ENCODE measurements at places on chromosomes 1 and 21.

DNA sequence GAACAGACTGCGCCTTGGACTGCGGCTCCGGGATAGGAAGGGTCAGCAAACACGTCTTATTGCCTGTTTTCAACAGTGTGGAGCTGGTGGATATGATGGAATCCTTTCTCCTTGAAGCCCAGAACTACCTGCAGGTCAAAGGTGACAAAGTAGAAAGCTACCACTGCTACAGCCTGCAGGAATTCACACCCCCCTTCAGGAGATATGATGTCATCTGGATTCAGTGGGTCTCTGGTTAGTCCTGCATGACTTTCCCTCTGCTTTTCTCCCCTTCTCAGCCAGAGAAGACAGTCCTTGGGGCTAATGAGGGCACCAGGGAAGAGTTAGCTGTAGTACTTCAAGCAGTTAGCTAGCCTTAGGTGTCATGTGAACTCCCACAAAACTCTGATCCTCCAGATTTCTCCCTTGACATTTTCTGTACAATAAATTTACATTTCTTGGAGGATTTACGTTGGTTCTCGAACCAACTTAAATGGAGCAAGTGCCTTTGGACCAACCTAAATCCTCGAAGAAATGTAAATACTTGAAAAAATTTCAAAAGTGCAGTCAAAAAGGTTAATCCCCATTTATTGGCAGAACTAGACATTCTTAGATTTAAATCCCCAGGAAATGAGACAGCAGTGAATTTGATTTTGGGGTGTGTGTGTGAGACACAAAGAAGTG, 20.9 kb downstream of the NTMT2 start:
- no peak for DNase-seq

DNA sequence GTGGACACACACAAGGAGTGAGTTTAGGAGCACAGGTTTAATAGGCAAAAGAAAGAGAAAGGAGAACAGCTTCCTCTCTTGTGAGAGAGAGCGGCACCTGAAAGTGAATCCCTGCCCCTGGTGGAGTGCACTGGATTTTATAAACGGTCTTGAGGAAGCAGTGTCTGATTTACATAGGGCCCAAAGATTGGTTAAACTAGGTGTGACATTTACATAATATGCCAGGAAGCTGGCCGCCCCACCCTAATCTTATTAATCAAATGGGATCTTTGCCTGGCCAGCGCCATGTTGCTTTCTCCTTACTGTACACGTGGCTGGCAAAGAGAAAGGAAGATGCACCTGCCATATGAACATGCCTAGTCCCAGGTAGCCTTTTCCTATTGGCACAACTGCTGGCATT, 38.7 kb downstream of the CFH start:
- no peak for DNase-seq

DNA sequence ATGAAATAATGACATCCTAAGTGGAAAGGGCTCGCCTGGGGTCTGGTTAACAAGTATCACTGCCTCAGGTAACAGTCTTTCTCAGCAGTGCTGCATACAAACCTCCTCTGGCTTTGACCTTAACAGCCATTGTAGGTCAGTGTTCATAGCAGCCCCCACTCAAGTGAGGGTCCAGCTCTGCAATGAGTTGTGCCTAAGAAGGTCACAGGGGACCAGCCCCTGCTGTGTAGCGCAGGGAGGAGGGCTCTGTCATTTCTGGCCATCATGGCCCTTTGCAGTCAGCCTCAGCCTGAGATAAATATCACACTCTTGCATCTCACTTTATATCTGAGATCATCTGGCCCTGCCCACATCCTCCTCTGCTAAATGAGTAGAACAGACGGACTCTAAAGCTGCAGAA, 18.1 kb upstream of the MYSM1 start:
- DNase-seq, result no peak

- no peak for DNase-seq
These were observed 54.7 kb downstream of the SLC66A1 start for GRCh38 chr1:19366599-19367536.

DNA sequence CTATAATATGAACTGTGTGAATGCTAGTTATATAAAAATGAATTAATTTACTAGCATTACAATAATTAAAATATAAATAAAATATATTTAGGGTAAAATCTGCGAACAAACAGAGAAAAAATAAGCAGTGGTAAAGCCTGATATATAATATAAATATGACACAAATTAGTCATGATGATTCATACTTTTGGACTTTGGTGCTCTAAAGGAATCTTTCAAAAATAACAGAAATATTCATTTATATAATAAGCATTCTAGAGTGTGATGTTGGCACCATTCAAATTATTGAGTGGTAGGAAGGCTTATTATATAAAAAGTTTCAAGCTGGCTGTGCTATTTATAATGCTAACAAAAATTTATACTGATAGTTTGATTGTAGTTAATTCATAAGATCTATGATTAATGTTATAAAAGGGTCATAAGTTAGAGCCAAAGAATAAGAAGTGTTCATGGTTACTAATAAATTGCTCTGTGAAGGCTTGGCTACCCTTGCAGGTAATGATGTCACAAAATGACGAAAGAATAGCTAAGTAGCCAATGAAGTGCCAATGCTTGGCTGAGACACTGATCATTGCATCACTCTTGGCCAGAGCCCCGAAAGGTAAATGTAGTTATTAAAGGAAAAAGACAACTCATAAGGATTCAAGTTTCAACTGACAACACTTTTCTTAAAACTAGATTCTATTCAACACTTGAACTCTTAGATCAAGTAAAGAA, 108.7 kb downstream of the USH2A start:
- DNase-seq, result no peak

DNA sequence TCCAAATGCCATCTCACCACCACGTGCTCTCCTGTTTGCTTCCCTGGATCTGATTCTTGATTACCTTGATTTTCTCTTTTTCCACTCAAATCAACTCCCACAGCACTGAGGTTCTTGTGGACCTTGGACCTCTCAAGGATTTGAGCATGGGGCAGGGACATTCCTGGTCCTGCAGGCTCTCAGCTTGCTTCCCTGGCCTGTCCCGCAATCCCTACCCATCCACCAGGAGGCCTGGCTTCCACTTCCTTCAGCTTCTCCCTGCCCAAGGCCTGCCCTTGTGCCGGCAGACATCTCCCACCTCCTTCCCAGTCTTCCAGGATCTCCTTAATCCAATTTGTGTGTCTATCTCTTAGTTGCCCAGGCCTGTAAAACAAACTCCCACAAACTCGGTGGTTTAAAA, 21.6 kb downstream of the PLA2G2A start:
- no peak for DNase-seq

GRCh38 chr21:44702111-44702972, 5.4 kb downstream of the KRTAP10-12 start:
- no peak for DNase-seq

DNA sequence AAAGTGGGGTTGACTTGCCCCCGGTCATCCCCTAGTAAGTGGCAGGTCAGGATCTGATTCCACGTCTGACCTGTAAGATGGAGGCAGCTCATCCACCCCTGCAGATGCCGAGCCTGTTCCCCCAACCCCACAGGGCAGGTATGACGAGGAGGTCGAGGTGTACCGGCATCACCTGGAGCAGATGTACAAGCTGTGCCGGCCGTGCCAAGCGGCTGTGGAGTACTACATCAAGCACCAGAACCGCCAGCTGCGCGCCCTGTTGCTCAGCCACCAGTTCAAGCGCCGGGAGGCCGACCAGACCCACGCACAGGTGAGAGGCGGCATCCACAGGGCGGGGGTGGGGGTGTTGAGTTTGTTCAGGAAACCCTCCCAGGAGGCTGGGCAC, 9.6 kb downstream of the TMEM201 start:
- no peak for DNase-seq

DNA sequence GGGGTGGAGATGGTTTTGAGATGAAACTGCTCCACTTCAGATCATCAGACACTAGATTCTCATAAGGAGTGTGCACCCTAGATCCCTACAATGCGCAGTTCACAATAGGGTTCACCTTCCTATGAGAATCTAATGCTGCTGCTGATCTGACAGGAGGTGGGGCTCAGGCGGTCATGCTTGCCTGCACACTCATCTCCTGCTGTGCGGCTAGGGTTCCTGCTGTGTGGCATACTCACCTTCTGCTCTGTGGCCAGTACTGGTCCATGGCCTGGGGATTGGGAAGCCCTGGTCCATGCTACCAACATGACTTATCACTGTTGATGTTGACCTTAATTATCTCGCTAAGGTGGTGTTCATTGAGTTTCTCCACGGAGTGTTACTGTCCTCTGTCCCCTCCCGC, 144.5 kb downstream of the NAV1 start:
- no peak for DNase-seq

DNA sequence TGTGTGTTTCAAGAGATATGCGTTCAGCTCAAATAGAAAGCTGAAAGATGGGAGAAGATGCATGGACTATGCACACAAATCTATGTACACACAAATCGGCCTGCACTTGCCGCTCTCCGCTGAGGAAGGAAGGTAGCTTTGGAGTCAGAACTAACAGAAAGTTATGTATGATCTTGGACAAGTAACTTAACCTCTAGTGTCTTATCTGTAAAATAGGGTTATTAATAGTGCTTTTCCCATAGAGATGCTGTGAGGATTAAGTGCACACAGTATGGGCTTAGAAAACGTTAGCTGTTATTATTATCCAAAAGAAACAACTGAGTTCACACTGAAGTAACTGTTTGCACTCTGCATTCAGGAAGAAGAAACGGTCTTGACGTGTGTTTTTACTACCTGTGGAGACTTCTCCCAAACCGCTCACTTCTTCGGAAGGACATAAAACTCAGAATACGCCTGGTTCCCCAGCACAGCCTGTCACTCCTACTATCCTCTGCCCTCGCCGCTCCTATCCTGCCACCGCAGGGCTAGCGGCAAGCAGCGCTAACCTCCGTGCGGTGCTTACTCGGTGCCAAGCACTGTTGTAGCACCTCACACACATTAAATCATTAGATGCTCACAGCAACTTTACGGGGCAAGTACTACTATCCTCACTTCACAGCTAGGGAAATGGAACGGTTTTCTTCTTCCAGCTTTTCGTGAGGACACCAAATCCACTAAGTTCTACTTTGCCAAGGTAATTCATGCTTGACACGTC, 1.3 kb downstream of the TGFBR3 start:
- peak; percentile 2 for DNase-seq

GRCh38 chr21:45176141-45176540, 101.8 kb downstream of the ADARB1 start:
- DNase-seq, result no peak

GRCh38 chr1:92899780-92900179, 61.5 kb downstream of the DIPK1A start:
- DNase-seq, result no peak

DNA sequence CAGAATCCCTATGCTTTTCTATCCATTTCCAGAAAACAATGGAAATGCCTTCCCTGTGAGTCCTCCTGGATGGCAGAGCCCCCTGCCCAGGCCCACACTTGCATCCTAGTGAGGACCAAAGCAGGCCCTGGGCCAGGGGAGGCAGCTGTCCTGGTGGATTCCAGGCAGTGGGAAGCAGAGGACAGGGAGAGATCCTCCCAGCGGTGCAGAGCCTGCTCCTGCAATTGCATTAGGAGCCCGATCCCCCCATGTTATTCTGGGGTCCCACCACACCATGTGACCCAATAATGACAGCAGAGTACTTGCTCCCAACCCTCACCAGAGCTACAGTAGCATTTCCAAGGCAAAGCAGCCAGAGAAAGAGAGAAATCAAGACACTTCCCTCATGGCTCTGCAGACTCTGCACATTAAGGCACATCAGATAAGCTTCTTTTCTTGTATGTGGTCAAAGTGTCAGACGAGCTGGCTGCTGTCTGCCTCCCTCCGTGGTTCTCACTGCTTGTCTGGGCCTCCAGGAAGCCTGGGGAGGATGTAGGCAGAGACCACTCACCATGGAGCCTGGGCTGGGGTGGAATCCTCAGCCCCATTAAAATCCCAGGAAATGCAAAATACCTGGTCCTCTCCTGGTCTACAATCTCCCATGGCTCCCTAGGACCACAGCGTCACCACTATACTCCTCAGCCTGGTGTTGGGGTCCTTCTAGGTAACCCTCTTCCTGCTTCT, 54.9 kb upstream of the RUNX3 start:
- DNase-seq, result no peak

DNA sequence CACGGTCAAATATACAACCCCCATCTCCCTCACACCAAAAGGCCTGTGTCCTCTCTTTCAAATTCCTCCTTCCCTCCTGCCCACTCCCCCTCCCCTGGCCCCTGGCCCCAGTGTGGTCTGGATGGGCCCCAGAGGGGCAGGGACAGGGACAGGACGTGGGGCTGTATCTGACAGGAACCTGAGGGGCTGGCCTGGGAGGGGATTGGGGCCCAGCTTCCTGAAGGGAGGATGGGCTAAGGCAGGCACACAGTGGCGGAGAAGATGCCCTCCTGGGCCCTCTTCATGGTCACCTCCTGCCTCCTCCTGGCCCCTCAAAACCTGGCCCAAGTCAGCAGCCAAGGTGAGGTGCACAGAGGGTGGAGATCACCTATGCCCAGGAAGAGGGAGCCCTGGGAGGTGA, at the start of gene MPL:
Gene MPL, plus strand, starts transcription at position 231 of the 400 bp plus-strand sequence. Its CDS starts 31 bp downstream, at position 262.
- DNase-seq, result no peak

DNA sequence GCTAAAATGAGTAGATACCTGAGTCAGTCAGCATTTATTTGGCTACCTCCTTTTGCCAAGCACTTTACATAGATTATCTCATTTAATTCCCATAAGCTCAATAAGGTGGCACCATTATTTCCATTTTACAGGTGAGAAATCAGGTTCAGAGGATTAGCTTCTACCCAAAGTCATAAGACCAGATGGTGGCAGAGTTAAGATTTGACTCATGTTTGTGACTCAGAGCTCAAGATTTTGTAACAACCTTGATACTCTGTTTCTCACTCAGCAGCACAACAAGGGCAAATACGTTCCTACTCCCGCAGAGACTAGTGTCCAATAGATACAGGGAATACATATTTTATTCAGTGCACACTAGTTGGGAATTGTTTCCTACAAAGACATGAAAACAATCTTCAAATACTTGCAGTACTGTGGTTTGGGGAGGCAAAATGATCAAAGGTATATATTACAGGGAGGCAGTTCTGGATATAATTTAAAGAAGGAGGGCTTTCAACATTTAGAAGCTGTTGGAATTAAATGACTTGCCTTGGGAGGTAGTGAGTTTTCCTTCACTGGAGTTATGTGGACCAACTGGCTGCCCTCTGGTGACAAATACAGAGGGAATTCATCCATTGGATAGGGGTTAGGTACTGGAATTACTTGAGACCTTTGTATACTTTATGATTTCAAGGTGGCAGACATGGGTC, 3.6 kb downstream of the LEPR start:
- no peak for DNase-seq

DNA sequence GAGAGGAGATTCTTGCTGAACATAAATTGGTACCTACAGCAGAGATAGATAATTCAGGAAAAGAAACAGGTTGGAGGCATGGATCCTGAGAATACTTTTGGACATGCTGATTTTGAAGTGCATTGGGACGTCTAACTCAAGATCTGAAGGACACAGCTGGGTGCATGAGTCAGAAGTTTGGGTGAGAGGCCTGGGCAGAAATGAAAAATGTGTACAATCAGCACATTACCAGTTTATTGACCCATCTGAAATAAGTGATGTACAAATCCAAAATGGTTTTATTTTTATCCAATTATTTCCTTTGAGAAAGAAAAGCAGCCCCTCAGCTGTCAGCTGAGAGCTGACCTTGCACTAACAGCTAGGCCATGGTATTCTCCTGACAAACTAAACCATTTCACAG, 975.2 kb upstream of the B3GALT2 start:
- DNase-seq, result no peak
